ENCODE measurements at places on chromosomes 2 and 18.

- DNase-seq = no peak
Measured at GRCh38 chr2:227816507-227817294, 3.1 kb downstream of the CCL20 start.

DNA sequence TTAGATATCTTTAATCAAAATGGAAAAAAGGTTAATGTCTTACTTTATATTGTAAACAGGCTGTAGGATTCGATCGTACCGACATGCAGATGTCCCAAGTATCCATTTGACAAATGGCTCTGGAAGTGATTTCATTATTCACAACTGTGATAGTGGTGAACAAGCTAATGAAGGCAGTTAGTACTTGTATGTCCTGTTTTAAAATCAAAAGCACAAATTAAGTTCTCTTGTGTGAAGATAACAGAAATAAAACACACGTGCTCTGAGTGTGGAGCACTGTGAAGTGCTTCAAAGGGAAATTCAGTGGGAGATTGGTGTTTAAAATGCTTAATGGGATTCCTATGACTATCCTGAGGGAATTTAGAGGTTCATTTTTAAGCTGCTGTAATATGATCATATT, 8.6 kb upstream of the LRP1B start:
- DNase-seq = no peak

DNA sequence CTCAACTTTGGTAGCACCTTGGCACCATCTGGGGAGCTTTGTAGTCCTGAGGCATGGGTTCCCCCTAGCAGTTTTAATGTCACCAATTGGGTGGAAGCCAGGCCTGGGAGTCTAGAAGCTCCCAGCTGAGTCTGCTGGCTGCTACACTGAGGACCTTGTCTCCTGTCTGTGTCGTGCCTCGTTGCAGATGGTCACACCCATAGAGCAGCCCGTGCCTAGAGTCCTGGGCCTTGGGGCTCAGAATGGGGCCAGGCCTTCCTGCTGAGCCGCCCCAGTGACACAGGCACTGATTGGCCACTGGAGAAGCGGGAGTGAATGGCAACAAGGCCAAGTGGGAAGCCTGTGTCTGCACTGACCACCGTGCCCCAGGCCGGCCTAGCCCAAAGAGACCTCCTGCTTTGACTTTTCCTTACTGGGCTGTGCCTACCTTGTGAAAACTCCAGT, 113.2 kb downstream of the SH3RF3 start:
- DNase-seq = no peak

DNA sequence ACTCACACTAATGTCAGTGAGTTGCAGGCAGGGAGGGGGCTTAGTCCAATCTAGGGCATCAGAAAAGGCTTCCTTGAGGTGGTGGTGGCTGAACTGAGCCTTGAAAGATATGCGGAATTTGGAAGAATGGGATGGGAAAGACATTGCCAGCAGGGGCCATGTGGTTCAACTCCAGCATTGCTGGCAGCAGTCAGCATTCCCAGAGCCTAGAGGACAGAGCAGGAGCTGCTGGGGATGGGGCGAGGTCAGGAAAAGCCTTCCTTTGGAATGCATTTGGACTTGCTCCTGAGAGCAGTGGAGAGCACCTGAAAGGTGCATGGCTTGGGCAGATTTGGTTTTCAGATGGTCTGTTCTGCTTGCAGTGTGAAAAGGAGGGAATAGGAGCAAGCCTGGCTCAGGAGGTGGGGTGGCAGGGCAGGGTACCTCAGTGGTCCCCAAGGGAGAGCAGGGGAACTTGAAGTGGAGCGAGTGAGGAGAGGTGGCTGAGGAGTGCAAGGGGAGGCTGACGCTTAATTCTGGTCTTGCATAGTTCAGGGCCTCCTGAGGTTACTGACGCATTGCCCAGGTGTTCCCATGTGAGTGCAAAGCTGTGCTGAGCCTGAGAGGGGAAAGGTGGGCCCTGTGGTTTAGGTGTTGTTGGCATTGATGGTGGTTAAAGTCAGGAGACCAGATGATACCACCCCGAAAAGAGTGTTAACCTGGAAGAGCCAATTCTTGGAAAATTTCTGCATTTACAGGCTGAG, 112.1 kb upstream of the MGAT5 start:
- DNase-seq = no peak

DNA sequence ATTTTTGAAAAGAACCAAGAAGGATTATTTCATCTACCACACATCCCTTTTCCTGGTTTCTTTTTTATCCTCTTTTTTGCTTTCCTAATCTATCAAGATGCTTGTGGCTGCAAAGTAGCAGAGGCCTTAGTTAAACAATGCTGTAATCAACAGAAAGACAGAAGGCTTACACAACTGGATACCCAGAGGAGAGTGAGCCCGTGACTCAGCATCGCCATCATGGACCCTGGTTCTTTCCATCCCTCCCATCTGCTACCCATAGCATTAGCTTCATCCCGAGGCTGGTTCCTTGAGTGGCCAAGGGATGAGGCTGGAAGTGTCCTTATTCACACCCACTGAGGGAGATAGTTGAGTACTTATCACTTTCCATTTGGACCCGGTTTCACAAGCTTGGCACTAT, 7.5 kb upstream of the HAAO start:
- no peak for DNase-seq

GRCh38 chr2:19068206-19068605, 290.2 kb downstream of the OSR1 start:
- no peak for DNase-seq

DNA sequence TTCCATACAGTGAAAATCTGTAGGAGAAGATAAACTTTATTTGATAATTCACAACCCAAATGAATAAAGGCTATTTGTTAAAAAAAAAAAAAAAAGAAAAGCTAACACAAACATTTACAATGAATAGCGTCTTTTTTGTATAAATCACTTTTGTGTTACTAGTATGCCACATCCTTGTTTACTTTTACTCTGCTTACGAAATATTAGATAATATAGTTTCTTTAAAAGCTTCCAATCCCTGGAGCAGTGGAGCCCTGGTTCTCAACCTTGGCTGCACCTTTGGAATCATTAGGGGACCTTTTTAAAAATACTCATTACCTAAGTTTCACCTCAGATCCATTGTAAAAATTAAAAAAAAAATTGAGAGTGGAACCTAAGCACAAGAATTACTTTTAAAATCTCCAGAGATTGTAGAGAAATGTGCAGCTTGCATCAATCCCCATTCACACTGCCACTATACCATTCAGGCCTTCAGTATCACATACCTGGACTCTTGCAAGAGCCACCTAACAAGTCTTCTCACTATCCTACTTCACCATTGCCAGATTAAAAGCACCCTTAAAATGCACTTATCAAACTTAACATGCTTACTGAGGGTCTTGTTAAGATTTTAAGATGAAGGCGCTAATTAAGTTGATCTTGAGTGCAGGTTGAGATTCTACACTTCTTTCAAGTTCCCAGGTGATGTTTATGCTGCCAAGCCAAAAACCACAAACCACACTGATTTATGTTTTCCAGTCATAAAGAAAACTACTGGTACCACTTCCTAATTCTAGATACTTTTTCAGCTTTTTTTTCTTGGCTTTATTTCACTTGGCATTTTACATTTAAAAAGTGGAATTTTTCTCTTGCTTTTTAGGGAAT, 59.7 kb upstream of the ZC3H15 start:
- no peak for DNase-seq

DNA sequence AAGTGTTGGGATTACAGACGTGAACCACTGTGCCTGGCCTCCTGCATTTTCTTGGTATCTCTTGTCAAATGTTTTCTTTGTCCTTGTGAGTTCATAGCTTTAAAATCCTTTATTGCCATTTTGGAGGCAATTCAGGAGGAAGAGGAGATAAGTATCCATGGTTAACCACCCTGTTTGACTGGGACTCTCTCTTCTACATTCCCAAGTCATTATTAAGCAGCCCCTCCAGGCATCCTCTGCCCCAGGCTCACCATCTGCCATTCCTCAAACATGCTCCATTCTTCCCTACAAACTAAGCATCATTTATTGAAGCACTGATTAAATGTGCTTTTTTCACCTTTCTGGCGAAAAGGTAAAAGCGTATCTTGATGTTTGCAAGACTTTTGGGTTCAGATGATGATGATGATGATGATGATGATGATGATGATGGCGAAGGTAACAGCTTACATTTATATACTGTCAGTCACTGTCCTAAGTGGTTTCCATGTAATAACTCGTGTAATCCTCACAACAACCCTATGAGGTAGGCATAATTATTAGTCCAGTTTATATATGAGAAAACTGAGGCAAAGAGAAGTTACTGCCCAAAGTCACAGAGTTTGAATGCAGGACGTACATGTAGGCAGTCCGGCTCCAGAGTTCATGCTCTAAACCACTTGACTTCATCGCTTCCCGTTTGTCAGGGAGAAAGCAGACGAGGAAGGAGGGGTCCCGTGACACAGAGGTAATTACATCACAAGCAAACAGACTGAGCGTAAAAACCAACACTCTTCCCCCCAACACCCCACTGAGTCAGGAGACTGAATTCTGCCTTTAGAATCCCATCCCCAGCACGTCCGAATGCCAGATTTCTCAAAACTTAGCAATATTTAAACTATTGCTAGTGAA, 69.7 kb upstream of the ACKR3 start:
- DNase-seq = no peak

Measured in Panc1 (cell line).